Stimulated activated CD8-positive, alpha-beta memory T cell treated with anti-CD3 and anti-CD28 coated beads, Interleukin-4, amount 100 ng/mL, for 4 hours (primary cell): ENCODE measurements at places on chromosomes 16 and 17.
A peak's percentile ranks its signal among the peaks of the same experiment; 100 is the strongest.

DNA sequence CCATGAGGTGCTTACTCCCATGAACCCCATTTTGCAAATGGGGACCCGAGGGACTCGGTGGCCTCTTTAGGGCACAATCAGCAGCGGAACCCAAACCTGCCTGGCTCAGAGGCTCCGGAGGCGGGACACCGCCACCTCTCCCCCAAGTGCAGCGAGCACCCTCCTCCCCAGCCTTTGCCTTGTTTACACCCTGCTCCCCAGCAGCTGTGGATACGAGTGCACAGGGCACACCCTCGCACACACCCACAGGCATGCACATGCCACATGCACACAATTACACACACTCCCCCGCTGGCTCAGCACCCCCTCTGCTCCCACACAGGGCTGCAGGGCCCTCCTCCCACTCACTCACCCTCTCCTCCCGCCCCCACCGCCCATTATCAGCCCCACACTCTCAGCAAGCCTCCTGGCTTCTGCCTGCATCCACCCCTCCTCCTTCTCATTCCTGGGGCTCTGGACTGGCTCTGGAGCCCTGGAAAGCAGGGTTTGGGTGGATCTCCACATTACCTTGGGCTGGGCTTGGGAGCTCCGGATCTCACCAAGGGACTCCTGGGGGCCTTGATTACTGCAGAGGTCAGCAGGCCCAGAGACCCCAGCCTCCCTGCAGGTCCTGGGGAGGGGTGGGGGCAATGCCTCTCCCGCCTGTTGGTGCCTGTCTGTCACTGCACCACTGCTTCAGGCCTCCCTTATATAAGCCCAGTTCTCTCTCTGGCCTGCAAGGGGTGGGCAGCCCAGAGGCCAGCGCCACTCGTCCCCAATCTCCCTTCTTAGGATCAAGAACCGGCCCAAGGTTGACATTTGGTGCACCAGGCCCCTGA is 6.4 kb downstream of the PDK2 start:
- DNase-seq: no peak

DNA sequence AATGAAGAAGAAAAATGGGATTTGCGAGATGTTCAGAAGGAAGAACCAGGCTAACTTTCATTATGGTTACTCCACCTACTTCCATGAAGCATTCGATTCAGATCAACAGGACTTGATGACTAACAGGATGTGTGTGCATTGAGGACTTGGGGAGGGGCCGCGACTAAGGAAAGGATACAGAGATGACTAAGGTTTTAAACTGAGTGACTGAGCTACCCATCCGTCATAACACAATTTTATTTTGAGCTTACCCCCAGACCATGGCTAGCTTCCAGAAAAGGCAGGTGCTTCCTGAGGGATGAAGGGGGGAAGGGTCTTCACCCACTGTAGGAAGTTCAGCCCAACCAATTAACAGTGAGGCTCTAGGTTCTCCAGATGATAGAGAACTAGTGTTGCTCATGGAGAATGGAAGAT is 2.5 kb upstream of the CDYL2 start:
- DNase-seq: no peak

DNA sequence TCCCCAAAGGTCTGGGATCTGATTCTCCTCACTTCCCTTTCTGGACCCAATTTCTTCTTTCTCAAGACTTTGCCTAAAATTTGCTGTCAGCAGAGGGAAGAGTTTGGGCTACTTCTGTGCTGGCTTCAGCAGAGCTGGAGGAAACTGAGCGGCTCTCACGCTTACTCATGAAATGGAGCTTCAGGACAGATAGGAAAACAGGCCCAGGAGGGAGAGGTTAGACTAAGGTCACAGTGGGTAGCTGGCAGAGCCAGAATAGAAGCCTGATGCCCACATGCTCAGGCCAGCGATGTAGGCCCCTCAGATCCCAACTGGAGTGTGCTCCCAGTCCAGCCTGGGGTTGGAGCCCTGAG is 593 bp downstream of the SLC38A7 start:
- no peak for DNase-seq

GRCh38 chr16:21608639-21609328 is 9.4 kb downstream of the METTL9 start:
- no peak for DNase-seq

DNA sequence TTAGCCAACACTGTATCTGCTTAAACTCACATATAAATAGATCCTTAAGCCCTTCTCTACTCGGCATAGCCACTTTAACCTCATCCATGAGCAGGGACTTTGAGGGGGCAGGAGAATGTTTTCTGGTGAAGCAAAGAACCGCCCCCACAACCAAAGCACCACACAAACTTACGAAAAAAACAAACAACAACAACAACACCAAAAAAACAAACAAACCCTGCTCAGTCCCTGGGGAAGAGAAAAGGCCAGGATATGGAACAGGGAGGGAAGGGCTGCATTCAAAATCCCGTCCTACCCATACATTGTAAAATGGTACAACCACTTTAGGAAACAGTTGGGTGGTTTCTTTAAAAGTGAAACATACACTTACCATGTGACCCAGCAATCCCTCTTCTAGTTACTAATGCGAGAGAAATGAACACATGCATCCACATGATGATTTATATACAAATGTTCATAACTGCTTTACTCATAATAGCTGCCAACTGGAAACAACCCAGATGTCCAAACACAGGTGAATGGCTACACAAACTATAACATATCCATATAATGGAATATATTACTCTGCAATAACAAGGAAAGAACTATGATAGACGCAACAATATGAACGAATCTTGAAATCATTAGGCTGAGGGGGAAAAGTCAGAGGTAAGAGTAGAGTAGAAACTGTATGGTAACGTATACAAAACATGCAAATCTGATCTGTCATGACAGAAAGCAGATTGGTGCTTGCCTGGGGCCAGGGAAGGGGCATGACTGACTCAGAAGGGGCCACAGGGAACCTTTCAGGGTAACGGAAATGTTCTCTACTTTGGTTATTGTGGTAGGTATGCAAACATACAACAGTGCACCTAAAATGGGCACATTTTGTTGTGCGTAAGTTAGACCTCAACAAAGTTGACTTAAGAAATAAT is 37.7 kb upstream of the TOB1 start:
- no peak for DNase-seq

DNA sequence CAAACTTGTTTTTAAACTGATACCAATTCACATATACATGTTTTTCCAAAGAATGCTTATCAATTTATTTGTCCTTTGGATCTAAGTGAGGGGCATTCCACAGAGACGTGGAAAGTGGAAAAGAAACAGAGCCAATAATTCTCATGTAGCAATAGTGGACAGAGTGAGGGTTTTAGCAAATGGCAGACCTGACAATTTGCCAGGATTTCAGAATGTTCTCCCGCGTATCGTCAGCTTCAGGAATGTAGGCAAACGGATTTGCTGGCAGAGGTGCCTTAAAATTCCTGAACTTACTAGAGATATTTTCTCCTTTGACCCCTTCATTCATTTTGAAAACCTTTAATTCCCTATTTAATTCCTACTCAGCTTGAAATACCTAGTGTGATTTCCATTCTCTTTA is 193.4 kb upstream of the CPHXL start:
- DNase-seq: no peak

GRCh38 chr17:58621174-58621573 is 70.7 kb downstream of the TEX14 start:
- DNase-seq: no peak

- DNase-seq: no peak
Measured at GRCh38 chr16:28534542-28535373, 4.0 kb downstream of the NUPR1 start.

- DNase-seq: peak; percentile 83
Measured at GRCh38 chr16:71288890-71289731, at the start of gene CMTR2. Gene CMTR2, minus strand, starts transcription at chr16:71289402. Its CDS starts 3,482 bp downstream, at chr16:71285920.

GRCh38 chr17:18004345-18004744 is 31.7 kb downstream of the DRC3 start:
- DNase-seq: no peak

DNA sequence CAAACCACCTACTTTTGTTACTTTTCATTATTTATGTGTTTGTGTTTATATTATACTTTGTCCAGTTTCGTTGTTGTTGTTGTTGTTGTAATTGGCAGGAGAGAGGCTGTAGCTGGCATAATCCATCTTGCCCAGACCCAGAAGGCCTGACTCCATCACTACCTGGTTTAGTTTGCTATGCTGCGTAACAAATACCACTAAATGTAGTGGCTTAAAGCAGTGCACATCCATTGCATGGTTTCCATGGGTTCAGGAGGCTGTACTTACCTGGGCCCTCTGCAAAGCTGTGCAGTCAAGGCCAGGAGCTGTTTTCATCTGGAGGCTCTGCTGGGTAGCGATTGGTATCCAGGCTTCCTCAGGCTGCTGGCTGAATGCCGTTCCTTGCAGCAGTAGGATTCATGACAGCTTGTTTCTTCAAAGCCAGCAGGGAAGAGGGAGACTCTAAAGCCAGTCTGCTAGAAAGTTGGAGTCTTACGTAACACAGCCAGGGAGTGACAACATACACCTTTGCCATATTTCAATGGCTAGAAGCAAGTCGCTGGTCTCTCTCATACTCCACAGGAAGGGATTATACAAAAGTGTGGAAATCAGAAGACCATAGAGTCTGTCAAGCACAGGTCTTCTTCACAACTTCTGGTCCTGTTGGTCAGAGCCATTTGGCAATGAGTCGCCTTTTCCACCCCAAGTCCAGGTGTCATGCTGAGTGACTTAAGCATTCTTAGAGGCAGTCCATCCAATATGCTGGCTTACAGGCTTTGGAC is 41.1 kb downstream of the TNRC6C start:
- DNase-seq: no peak

GRCh38 chr16:80233097-80233835 is 307.5 kb upstream of the DYNLRB2 start:
- no peak for DNase-seq

GRCh38 chr16:20348365-20349185 is 3.9 kb downstream of the UMOD start:
- DNase-seq: no peak

DNA sequence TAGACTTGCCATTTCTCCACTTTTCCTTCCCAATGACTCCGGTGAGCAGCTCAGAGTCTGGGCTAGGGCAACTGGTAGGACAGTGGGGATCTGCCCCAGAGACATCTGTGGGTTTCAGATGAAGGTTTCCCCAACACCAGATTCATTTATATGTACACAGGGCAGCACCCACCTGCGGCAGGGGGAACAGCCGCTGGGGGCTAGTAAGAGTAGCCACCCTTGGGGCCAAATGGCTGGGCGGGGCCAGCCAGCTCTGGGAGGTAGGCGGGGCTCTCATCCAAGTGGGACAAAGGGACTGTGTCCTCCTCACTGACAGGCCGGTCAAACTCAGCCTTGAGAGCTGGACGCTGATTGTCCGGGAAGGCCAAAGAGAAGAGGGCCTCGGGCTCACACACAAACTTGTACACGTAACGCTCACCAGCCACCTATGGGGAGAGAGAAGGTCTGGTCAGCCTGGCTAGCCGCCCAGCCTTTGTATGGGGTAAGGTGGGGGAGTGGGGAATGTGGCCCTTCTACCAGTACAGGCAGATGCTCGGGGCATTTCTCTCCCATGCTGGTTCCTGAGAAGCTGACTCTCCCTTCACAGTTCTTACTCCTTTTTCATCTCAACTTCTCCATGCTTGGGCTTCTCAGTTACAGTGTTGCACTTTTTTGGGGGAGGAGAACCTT is 17.7 kb downstream of the ETV4 start:
- DNase-seq: no peak

DNA sequence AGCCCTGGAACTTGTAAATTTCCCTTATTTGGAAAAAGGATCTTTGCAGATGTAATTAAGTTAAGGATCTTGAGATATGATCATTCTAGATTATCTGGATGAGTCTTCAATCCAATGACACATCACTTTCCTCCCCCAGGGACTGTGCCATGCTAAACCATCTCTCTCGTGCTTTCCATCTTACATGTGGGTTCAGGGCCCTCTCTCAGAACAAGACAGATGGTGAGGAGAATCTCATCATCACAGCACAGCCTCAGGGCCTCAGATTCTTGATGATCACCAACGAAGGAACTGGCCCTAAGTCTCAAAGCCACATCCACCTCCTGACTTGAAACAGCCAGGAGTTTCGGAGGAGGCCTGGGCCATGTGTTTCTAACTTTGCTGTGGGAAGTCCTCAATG is 78.7 kb downstream of the LITAF start:
- no peak for DNase-seq

GRCh38 chr16:14101415-14101814 is 30.3 kb downstream of the MRTFB start:
- no peak for DNase-seq

DNA sequence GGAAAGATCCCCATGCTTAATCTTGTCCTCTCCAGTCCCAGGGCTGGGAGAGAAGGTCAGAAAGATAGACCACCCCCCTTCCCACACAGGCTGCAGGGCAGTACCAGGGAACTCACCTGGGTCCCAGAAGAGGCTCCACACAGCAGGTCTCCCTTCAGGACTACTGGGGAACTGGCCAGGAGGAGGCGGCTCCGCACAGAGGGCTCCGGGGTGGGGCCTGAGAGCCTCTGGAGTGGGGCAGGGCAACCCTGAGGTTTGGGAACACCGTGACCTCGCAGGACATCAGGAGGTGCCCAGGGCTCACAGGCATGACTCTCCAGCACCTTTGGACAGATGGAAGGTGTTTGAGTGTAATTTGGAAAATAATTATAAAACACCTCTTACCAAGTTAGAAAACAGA is 11.0 kb downstream of the ABCA3 start:
- DNase-seq: no peak
